Neural crest cell (in vitro differentiated cells): ENCODE measurements at places on chromosomes 1 and 21.

DNA sequence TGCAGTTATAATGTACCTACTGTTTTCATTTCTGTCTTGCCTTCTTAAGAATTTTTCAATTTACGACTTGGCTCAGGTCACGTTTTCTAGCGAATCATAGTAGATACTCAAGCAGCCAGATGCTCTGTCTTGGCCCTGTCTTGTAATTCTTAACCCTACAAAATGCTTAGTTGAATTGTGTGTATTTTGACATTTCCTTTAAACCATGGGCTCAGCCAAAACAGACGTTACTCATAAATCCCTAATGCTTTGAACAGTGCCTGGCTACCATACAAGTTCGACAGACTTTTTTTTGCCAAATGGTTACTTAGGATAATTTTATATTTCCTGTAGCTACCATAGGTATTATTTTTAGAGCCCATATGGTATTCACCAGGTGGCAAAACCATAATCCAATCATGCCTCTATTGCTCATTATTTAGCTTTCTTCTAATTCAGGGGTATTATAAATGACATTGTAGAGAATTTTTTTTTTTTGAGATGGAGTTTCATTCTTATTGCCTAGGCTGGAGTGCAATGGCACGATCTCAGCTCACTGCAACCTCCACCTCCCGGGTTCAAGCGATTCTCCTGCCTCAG lies 54.3 kb downstream of the KCNK1 start:
- DNase-seq = no peak

DNA sequence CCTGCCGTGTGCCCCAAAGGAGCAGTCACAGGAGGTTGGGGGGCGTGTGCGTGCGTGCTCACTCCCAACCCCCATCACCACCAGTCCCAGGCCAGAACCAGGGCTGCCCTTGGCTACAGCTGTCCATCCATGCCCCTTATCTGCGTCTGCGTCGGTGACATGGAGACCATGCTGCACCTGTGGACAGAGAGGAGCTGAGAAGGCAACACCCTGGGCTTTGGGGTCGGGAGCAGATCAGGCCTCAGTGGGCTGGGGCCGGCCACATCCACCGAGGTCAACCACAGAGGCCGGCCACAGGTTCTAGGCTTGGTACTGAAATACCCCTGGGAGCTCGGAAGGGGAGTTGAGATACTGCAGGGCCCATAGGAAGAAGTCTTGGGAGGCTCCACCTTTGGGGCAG lies 23.5 kb downstream of the COL6A1 start:
- no peak for DNase-seq

- no peak for DNase-seq
Observed at GRCh38 chr1:35773711-35774110, 3.9 kb upstream of the CLSPN start.

GRCh38 chr1:154943649-154944400 lies 7.3 kb upstream of the PMVK start:
- peak; percentile 55 for DNase-seq

DNA sequence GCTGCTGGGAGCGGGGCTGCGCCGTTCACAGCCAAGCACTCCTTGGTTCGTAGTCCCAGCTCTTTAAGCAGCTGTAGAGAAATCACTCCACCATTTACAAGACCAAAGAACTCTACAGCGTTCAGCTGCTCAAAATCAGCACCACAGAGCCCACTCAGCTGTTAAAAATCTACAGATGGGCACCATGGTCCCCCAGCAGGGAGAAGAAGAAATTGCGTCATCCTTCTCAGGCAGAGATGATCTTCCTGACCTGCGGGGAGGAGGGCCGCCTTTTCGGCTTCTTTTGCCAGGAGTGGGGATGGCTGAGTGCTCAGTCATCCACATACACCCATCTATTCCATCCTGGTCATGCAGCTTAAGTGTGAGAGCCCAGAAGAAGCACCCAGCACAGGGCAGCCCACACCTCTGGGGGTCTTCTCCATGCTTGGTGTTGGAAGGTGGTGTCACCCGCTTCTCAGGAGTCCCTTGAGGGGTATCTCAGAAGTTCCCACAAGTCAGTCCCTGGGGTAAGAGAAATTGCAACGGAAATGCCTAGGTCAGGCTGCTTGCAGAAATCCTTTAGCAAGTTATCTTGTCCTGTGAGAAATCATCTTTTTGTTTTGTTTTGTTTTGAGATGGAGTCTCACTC lies 163.8 kb downstream of the NPHP4 start:
- no peak for DNase-seq

GRCh38 chr1:24069817-24070216 lies 42.1 kb downstream of the MYOM3 start:
- no peak for DNase-seq

DNA sequence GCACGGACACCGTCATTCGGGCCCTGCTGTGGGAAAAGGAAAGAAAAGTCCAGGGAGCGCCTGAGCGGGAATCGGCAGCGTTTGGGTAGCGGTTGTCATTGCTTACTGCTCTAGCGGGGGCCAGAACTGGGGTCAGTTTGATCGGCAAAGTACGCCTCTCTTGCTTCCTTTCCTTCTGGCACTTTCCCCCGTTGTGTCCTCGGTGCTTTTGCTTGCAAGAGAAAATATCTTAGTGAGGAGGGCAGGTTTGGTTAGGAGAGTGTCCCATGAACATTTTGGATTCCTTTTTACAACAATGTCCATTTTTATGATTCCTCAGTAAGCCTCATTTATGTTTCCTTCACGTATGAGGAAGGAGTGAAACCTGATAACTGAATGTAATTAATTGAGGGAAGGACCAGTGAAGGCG lies 670 bp downstream of the ST3GAL3 start:
- DNase-seq = no peak

- no peak for DNase-seq
Observed at GRCh38 chr1:203289281-203289981, 15.9 kb upstream of the BTG2 start.

DNA sequence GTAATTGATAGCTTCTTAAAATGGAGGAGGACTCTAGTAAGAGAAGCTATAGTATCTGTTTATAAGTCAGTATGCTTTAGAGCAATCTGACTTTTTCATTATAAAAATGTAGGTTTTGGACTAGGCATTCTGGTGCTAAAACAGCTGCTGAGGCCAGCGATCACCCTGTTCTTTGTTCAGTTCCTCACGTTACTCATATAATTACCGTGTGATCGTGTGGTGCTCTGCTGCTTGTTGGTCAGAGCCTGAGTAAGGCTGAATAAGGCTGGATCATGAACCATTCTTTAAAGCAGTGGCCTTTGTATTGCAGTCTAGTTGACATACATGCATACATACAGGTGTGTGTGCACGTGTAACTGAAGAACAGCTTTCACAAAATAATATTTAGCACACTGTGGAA lies 25.2 kb downstream of the CDC42 start:
- no peak for DNase-seq

- DNase-seq = no peak
Observed at GRCh38 chr1:154402409-154402921, 2.7 kb upstream of the IL6R start.

DNA sequence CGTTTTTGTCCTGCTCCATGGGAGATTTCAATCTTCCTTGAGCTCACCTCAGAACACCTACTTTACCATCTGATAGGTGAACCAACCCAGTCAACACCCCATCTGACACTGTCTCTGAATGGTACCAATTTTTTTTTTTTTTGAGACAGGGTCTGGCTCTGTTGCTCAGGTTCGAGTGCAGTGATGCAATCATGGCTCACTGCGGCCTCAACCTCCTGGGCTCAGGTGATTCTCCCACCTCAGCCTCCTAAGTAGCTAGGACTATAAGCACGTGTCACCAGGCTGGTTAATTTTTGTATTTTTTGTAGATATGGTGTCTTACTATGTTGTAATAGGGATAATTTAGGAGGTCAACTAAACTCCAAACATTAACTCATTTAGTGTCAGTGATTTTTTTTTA lies 36.3 kb downstream of the SPRTN start:
- DNase-seq = no peak

DNA sequence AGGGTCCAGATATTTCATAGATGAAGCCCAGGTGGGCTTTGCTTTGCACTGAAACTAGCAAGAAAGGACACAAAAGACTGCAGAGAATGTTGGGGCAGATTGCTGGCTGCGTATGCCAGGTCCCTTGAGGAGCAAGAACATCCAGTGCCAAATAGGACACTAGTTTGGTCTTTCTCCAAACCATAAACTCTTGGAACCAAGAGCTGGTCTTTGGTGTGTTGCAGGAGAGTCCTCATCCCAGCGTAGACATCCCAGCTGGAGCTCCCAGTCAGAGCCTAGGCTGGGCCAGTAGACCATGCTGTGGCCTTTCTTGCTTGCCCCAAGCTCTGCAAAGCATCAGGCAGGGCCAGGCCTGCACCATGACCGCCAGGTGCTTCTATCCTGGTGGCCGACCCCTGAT lies 87.5 kb downstream of the ATP5PO start:
- DNase-seq = no peak

GRCh38 chr1:75132812-75133619 lies 1.2 kb upstream of the LHX8 start:
- DNase-seq = no peak

GRCh38 chr1:47722909-47723580 lies 274.1 kb downstream of the TRABD2B start:
- DNase-seq = no peak

GRCh38 chr1:109116286-109116685 lies 2.4 kb downstream of the ELAPOR1 start:
- no peak for DNase-seq

DNA sequence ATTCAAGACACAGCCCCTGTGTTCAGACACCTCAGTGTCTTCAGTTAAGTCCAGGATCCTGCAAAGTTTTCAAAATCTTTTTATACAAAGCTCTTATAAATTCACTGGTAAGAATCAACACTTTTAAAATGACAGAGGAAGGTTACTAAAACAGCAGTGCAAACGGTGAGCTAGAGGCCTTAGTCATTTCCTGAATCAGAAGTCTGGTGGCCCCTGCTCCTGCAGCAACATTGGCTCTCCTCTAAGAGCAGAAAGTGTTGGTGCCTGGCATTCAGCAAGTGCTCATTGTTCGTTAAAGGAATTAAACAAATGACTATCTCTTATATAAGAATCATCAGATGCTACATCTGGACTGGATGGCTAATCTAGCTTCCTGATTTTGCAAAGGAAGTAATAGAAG lies 282.9 kb downstream of the PTGER3 start:
- no peak for DNase-seq

DNA sequence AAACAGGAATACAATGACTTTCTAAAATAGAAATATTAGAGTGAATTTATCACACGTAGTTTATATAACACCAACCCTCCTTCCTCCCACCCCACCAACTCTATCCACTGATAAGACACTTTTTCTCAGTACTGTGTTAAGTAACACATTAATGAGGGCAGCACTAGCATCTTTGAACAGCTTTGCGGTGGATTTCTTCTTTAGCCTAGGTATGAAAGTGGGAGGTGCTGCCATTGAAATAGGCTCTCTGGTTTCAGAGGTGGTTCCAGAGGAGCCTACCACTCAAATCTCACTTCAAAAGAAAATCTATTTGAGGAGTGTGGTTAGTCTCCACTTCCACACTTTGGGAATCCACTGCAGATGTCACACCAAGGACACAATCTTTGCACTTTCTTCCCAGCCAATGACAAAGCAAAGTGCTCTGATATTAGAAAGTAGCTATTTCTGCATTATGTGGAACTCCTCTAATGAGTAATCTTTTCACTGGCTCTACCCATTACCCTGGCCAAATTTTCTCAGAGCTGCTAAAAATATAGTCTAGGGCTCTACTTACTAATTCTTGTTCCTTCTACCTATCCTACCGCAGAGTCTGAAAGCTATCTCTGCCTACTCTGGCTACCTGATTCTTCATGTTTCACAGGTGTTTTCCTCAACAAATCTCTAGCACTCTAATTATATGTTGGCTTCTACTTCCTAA lies 1667.8 kb downstream of the MRPL39 start:
- no peak for DNase-seq

GRCh38 chr1:209187589-209187988 lies 395.9 kb upstream of the CAMK1G start:
- no peak for DNase-seq

DNA sequence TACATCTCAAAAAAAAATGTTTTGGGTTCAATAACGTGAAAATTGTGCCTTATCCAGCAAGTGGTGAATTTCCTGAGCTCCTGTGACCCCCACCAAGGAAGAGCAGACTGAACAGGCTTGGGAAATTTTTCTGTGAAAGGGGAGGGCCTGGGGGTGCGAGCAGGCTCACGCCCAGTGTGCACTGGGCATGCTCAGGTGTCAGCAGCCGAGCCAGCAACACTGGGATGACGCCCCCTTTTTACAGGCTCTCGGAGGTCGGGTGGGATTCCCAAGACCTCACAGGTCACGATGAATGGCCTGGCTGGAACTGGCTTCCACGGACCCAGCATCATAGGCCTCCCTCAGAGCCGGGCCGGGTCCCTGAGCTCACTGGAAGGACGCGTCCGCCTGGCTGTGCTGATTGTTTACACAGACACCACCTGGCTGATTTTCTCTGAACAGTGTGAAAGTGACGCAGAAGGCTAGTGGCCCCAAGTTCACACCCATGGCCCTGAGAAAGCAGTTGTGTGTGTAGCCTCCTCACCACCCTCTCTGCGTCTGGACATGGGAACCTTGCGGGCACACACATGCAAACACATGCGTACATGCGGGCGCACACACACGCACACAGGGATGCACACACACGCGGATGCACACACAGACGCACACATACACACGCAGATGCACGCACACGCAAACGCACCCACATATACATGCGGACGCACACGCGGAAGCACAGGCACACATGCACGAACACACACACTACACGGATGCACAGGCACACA lies 9.2 kb downstream of the CSTB start:
- no peak for DNase-seq

DNA sequence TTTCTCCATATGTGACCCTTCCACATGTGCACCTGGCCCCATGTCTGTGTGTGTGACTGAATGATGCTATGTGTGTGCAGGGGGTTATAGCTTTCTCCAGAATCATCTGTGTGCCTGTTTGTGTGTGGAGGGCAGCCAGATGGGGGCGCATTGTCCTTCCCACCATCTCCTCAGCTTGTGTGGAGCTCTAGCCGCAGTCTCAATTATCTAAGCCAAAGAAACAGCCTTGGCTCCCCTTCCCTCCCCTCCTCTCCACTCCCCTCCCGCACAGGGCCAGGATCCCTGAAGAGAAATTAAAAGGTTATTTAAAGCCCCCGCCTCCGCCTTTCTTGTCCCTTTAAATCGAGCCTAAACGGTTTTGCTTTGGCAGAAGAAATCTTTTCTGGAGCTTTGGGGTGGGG lies 1.8 kb upstream of the DMBX1 start:
- DNase-seq = no peak
